ENCODE measurements at places on chromosomes 1 and 21.

GRCh38 chr1:110057963-110058518 is 12.4 kb downstream of the ALX3 start:
- no peak for DNase-seq

- no peak for DNase-seq
These were observed 11.8 kb downstream of the CYP4B1 start for GRCh38 chr1:46810596-46810995.

- DNase-seq = peak; percentile 45
These were observed 34.2 kb upstream of the LRRC8C start for GRCh38 chr1:89598450-89599331.

GRCh38 chr1:241918879-241919278 is 38.7 kb upstream of the BECN2 start:
- DNase-seq = no peak

DNA sequence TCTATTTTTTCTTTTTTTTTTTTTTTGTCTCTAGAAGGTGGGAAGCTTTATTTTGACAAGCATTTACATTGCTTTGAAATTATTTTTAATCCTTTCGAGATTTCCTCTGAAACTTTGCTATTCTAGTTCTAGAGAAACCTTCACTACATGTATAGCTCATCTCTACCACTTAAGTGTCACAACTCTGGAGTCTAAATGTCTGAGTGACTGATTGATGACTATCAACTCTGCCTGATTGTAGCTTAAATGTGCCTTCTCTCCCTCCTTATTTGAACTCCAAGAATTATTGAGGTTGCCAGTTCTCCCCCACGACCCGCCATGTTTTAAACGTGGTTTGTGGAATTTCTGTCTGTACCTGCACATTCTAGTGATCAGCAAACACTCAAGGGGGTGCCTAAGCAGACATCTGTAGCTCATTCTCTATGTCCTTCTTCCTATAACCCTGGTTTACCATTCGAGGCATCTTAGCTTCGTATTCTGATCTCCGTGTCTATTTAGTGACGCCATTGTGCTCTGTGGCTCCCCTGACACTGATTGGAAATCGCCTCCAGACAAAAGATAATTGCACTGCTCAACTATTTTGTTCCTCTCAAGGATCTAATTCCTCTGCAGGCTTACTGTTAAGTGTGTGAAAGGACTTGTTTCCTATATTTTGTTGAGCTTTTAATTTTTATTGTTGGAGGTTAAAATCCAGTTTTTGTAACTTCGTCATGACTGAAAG is 1570.6 kb downstream of the BRINP3 start:
- no peak for DNase-seq
